ENCODE measurements at places on chromosomes 2 and 18.

- DNase-seq = no peak
Observed at GRCh38 chr2:146048141-146048540, 1528.2 kb upstream of the ZEB2 start.

GRCh38 chr2:113068706-113069485 is 1.1 kb downstream of the IL1F10 start:
- DNase-seq = no peak

DNA sequence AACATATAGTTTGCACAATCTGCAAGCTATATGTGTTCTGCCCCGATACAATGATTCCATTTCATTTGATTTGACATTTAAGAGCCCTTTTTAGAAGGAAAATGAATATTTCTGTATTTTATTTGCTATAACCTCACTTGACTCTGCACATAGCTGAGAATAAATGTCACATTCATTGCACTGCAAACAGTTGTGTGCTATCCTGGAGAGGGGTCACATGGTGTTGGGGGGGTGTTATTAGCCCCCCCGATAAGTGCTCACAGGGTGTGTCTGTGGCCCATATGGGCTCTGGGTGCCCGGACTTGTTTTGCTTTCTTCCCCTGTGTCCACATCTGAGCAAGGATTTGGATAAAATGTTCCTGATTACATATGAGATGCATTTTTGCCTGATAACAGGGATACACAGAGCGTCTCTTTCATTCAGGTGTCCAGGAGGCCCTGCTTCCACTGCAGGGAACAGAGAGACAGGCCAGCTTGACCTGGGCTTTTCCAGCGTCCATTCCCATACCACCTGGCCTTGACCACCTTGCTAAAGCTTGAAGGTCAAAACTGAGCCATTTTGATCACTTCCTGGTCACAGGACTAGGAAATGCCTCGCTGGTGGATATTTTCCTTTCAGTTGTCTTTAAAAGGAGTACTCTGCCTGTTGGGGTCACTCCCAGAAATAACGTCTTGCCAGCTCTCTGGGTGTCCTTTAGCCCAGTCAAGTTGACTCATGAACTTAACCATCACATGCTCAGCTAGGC is 38.4 kb upstream of the ID2 start:
- DNase-seq = no peak

GRCh38 chr2:125280265-125280664 is 1255.2 kb downstream of the CNTNAP5 start:
- peak; percentile 64 for DNase-seq

DNA sequence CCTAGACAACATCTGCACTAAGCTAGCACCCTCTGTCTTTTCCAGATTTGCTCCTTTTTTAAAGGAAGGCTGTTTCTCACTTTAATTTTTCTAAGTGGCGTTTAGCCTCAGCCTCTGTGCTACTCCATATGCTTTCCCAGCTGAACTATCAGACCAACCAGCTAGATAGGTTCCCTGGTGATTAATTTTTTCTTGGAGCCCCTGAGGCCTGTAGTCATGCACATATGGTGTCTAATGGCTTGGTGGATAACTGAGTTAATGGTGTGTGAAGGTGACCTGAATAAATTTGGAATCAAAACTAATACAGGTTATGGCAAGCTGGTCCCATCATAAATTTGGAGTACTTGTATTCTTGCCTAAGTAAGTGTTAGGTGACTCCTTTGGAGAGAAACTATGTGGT is 135.5 kb downstream of the MGAT5 start:
- no peak for DNase-seq

GRCh38 chr2:212114489-212114888 is 424.1 kb downstream of the ERBB4 start:
- no peak for DNase-seq

Measured in NCI-H2081 treated with DMSO at 0.1 percent for 48 hours (cell line).